ENCODE measurements at places on chromosomes 4 and X.

DNA sequence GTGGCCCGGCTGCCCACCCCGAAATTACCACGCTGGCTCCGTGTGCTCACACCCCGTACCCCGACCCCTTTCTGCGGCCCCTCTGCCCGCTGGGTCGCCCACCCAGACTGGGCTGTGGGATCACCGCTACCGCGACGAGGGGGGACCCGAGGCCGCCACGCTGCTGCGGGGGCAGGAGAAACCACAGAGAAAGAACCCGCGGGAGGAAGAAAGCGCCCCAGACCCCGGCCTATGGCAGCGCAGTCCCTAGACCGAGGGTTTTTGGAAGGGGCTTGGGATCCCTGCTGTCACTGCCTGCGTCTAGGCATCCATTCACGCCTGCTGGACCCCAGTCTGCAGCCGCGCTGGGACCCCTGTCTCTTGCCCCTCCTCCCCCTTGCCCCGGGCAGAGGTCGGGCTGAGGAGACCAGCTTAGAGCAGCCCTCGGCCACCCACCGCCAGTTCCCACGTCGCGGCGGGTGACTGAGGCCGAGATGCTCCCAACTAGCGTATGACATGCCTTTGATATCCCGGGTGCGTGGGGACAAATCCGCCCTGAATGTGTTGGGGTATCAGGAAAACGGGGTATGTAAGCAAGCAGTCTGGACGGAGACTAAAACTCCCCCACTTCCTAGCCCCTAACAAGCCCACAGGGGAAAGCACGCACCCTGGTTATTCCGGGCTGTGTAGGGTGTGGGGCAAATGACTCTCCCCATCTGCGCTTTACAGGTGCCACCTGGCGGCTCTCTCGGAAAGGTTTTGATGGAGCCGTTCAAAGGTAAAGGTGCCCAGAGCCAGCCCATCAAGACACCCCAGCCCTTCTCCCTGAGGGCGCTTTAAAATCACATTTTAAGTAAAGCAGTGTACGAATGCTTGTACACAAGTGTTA lies 862 bp upstream of the INPP4B start:
- DNase-seq = peak; percentile 25

GRCh38 chrX:116230130-116230898 lies 59.8 kb downstream of the AGTR2 start:
- no peak for DNase-seq

GRCh38 chrX:132146456-132146855 lies 18.6 kb upstream of the FRMD7 start:
- DNase-seq = no peak

DNA sequence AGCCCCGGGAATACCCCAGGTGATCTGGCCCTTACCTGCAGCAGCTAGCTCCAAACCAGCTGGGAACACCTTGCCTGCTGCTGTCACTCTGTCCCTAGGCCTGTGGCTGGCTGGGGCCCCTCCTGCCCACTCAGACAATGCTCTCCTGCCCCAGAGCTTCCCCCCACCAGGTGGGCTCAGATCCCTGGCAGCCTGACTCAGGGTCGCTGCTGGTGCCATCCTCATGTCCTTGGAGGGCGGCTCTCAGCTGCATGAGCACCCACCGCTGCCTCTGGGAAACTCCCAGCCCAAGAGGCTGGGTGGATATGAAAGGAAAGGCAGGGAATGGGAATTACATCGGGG lies 15.8 kb downstream of the C4orf50 start:
- DNase-seq = no peak

GRCh38 chr4:186746581-186746980 lies 22.9 kb upstream of the FAT1 start:
- no peak for DNase-seq

DNA sequence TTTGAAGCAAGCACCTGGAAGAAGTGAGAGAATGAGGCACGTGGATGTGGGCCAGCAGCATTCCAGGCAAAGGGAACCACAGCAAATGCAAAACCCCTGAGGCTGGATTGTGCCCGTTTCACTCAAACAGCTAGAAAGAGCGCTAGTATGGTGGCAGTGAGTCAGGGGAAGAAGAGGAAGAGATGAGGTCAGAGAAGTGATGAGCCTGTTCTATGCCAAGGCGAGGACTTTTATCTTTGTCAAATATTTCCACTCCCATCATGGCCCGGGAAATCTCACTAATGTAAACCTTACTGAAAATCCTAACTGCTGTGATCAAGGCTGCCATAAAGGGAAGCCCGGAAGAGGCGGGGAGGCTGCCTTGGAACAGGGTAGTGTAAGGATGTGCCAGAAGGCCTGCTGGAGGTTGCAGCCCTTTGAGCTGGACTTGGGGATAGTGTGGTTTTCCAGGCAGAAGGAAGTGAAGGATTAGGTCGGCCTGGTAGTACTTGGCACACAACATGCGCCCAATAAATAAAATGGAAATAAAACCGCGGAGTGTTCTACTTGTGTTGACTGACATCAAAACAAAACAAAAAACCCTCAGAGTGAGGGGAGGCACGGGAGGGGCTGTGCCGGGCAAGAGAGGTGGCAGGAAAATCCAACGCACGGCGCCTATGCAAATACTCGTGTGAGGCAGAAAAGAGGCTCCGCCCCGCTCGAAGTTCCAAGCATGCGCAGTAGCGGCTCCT lies 1.2 kb upstream of the CDK16 start:
- no peak for DNase-seq

DNA sequence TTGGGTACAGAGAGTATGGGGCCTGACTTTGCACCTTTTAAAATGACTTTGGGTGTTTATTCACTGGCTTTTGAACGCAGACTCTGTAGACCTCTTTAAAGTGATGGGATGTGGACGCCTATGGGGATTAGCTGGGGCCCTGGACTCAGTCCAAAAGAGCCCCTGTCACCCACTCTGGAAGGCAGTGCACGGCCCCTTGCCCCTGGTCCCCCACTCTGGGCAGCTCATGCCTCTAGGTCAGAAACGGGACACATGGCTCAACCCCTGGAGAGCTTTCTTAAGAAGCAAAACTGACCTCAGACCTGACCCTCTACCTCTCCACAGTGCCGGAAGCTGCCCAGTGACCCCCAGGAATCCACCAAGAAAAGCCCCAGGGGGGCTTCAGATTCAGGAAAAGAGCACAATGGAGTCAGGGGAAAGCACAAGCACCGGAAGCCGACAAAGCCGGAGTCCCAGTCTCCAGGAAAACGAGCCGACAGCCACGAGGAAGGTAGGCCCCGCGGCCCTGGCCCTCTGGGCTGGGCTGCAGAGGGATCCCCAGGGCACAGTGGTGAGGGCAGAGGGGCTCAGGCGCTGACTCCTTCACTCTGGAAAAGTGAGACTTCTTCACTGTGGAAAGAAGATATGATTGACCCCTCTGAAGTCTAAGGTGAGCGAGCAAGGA lies 38.4 kb downstream of the BCORL1 start:
- no peak for DNase-seq

- DNase-seq = no peak
Observed at GRCh38 chrX:139196890-139197289, 333.6 kb upstream of the F9 start.

GRCh38 chr4:143348233-143349077 lies 11.8 kb downstream of the GAB1 start:
- DNase-seq = no peak

DNA sequence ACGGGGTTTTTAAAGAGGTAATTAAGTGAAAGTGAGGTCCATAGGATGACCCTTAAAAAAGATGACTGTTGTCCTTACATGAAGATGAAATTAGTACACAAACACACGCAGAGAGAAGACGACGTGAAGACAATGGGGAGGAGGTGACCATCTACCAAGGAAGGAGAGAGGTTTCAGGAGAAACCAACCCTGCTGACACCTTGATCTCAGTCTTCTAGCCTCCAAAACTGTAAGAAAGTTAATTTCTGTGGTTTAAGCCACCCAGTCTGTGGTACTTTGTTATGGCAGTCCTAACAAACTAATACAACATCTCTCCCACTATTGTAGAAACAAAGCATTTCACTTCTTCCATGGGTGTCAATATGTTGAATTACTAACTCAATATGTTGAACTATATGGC lies 139.6 kb upstream of the ATOH1 start:
- DNase-seq = no peak

DNA sequence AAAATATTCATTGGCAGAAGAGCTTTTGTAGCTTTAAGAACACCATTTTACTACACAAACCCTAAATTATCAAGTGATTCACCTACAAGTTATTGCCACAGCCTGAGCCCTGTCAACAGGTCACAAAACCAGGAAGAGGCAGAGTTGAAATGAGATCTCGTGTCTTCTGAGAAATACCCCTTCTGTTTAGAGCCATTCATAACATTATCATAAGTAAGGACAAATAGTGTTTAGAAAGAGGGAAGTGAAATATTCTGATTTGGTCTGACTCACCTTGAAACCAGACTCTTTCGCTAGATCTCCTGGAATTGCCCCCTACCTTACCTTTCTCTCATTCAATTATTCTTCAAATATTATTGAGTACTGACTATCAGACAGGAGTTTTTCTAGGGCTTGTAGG lies 5.9 kb downstream of the ETDB start:
- DNase-seq = no peak

DNA sequence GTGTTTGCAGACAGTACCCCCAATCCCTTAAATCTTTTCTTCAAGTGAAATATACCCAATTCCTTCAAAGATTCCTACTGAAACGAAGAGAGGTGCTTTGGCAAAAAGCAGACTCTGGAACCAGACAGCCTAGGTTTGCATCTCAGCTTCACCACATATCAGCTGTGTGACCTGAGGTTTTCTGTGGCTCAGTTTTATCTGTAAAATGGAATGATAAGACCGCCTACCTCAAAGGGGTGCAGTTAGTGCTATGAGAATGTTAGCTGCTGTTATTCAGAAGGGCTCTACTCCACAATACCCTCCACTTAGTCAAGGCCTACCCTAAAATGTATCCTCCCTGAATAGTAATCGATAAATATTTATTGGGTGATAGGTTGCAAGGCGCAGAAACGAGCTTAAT lies 664 bp downstream of the PIR start:
- no peak for DNase-seq

DNA sequence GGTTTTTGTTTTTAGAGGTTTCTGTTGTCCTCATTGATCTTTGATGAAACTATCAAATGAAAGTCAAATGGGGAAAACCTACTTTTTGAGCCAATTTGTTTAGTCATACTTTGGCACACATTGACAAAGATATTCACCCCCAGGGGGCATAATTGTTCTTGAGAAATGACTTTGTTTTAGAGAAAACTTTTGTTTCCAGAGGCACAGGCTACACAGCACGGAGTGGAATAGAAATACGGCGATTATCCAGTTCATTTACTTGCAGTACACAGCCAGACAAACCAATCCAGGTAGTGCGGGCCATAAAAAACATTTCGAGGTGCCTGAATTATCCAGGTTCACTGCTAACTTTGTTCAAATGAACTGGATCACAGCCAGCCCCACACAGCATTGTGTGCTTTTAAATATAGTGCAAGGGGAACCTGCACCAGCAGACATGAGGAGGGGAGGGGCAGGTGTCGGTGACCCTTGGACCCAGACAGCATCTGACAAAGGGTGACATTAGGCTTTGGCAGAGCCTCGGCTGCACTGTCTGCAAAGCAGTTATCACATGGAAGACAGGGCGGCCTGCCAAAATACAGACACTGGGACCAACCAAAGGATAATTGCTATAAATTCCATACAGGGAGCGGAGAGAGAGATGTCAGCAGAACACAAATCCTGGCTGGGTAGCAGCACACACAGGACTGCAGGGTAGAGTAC lies 179.6 kb upstream of the NOCT start:
- DNase-seq = no peak

GRCh38 chr4:183374950-183375555 lies 52.8 kb upstream of the CLDN24 start:
- no peak for DNase-seq

DNA sequence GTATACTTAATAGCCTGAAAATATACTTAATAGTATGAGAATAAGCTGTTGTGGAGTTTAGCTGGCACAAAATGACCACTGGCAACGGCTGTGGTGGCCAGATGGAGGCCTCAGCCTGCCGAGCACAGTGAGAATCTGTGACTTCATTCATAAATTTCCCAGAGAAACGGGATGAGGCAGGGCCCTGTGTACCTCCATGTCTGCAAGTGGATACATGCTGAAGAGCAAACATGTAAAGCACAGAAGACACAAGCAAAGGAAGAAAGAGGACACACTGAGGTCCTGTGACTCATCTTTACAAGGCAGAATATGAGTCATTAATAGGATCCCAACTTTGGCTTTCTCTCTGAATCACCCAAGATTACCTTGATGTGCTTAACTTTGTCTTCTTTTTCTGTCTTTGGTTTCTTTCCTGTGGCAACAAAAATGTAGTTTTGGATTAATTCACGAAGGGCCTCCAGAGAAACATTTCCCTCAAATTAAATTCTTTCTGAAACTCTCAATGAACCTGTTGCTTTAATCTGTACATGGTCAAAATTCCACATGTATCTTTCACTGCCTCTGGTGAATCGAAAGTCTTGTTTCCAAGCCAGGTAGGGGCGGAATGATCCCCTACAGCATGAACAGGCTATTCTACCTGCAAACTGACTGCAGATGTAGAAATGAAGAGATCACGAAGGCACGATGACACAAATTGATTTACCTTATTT lies 56.4 kb downstream of the IRF2 start:
- no peak for DNase-seq

GRCh38 chr4:9691238-9692065 lies 90.0 kb upstream of the DRD5 start:
- DNase-seq = peak; percentile 78

DNA sequence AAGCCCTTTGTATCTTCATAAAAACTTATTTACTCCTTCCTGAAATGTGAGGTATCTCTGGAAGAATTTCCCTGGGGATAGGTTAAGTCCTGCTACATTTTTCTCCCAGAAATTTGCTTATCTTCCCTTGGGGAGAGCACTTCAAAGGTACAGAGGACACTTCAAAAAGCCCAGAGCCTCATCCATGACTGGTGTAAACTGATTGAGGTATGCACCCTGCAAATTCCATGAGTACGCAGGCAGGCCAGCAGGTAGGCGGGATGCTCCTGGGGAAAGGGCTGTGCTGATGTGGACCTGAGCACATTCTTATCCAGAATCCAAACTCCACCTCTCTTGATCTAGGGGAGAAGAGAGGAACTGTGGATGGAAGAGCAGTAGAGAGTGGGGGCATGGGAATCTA lies 26.3 kb upstream of the RASGEF1B start:
- DNase-seq = no peak

DNA sequence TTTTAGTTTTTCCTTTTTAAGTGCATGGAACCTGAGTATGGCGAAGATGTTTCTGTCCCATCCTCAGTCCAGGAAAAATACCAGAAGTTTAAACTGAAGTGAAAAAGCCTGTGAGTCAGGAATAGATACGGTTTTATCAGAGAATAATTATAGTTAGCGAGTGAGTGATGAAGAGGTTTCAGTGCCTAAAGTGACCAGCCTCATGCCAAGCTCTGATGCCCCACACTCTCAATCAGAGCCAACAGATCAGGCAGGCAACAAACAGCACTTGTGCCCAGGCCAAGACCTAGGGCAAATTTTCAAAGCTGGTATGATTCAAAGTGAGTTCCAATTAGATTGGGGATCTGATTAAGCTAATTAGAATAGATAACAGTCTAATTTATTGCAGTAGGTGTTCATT lies 212.8 kb upstream of the NRK start:
- DNase-seq = no peak

DNA sequence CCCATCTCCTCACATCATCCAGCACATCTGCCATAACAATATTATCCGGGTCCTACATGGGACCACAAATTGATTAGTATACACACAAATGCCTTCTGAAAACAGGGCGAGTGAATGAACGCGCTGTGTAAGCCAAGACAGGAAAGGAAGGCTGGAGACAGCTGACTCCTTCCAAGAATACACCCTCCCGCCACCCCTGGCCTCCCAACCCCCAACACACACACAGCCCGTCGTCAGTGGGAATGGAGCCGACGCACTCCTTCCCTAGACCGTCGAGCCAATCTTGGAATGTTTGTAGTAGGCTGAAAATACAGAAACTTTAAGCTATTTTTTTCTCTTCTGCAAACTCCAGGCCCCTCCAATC lies 319 bp upstream of the MAGEH1 start:
- no peak for DNase-seq

GRCh38 chr4:112593438-112594133 lies 43.1 kb downstream of the ZGRF1 start:
- no peak for DNase-seq

Measured in NCI-H510A (cell line).